ENCODE measurements at places on chromosomes 4 and X. TPM values are rescaled to one million over a fixed set of nuclear protein-coding genes. Genes with fewer than 3 reads are reported as not detected.

DNA sequence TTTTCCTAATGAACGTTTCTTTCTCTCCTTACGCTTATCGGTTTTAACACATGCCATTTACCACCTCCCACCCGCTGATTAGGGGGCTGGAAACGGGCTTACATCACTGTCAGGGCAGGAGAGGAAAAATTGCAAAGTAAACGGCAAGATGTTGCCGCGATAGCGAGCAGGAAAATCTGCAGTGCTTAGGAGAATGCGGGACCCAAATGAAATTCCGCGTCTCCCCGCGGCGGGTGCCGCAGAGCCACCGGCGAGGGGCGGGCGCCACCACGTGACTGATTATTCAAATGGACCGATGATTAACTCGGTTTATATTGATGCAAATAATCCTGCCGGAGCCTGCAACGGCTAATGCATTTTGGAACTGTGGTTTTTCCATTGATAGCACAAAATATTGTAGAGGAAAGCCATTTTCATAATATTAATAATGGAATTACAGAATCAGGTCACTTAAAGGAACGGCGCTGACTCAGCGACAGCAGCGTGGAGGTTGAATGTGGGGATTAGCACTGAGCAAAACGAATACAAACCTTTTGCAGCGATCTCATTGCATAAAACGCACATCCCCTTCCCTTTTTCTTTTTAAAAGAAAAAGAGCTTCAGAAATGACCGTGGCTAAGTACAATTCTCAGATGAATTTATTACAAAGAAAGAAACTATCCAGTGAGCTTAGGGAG, 224.2 kb downstream of the STIM2 start:
- DNase-seq: no peak

GRCh38 chr4:138953961-138954371, 61.6 kb upstream of the NOCT start:
- no peak for DNase-seq

GRCh38 chr4:73740353-73740778, at the start of gene CXCL8:
TSS of gene CXCL8 (plus strand) at chr4:73740569. CDS start at chr4:73740659, 90 bp downstream.
- no peak for DNase-seq

DNA sequence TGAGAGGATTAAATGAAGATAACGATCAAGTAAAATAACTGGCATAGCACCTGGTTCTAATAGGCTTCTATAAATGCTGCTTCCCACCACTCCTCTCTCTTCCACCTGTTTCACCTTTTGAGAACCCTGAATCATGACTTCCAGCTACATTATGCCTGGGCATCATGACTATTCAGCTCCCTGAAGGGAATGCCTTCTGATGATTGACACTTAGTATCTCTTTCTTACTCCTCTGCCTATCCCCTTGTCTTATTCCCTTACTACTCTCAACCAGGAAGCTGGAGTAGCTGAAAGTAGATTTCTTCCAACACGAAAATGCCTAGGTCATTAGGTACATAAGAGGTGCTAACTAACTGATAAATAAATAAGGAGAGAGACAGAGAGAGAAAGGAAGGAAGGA, 24.7 kb upstream of the CXCL8 start:
- DNase-seq: no peak

DNA sequence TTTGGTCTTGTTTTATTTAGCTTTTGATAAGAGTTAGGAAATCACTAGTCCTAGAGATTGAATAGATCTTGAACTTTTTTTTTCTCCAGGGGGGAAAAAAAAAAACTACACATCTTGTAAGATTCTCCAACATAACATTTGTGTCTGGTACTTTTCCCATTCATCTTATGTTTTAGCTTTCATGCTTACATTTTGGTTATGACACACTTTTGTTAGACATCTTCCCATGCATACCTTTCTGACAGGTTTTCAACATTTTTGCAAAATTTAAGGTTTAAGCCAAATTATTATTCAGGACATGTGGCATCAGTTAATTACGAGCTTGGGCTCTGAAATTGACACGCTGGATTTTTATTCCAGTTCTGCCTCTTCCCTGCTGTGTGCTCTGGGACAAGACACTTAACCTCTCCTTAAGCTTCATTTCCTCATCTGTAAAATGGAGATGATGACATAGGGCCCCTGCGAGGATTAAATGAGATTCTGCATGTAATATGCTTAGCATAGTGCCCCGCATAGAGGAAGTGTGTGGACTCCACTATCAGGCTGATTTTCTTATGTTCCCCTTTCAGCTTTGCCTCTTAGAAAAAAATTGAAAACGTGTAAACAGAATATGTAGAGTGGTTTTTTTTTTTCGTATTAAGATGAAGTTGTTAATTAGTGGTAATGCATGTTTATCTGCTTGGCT, 5.3 kb downstream of the KIT start:
- no peak for DNase-seq

DNA sequence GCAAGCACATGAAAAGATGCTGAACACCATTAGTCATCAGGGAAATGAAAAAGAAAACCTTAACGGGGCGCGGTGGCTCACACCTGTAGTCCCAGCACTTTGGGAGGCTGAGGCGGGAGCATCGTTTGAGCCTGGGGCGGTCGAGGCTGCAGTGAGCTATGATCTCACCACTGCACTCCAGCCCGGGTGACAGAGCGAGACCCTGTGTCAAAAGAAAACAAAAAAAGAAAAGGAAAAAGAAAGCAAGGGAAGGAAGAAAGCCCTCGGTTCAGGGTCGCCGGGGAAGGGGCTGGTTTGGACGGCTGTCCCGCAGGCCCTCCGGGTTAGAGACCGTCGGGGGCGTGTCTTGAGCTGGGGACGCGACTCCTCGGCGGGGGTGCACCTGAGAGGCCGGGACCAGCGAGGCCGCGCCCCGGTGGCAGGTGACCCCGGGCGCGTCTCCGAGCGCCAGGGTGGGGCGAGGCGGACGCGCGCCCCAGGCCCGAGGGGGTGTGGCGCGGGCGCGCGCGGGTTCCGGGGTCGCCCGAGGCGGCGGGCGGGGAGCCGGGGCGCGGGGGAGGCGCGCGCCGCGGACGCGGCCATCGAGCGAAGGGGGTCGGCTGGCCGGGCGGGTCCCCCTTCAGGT, 478 bp upstream of the PLXNA3 start:
- DNase-seq: peak; percentile 89

GRCh38 chrX:126815806-126816205, 3.7 kb upstream of the PRR32 start:
- no peak for DNase-seq

- no peak for DNase-seq
Observed at GRCh38 chr4:185101354-185101890, 41.6 kb upstream of the SLC25A4 start.

DNA sequence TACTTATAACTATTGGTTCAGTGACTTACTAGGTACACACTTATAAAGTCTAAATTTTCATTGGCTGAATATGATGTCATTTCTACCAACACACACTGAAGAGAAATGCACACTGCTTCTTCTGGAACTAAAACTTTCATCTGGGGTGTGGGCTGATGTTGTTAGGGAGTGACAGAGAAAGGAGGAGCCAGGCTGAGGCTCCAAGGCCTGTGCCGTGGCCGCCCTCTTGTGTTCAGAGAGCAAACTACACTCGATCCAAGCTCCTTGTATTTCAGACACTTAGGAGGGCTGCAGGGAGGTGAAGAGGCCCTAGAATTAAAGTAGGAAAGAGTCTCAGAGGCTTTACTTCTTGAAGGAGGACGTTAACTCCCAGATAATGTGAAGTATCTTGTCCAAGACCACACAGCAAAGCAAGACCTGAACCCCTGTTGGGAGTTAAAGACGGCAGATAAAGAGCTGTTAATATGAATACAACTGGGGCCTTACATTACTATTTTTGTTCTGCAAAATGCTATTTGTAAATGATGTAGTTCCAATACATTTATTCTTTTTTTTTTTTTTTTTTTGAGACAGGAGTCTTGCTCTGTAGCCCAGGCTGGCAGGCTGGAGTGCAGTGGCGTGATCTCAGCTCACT, 137.5 kb downstream of the AFAP1 start:
- peak; percentile 87 for DNase-seq

DNA sequence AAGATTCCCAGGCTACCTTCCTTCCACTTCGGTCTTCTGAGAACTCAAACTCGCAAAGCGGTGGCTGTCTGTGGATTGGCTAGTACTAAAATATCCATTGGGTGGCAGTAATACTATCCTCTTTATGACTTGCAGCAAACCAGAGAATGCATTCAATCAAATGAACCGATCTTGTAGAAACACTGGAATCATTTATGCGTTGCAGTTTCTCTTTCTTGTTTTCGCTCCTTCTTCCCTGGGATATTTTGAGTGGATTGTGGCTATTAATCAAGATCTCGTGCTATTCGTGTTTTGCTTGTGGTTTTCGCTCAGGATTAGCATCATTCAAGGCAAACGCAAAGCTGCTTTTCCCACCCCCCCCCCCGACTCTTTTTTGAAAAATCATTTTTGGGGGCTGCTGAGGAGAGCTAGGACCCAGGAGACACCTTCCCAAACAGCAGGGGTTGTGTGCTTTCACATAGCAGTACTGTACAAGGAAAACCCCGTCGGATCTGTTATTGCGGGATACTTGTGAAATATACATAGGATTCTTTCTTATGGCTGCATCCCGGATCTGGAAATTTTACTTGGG, at the start of gene IL1RAPL1:
Gene IL1RAPL1, plus strand, starts transcription at position 466 of the 571 bp plus-strand sequence.
- DNase-seq: no peak

DNA sequence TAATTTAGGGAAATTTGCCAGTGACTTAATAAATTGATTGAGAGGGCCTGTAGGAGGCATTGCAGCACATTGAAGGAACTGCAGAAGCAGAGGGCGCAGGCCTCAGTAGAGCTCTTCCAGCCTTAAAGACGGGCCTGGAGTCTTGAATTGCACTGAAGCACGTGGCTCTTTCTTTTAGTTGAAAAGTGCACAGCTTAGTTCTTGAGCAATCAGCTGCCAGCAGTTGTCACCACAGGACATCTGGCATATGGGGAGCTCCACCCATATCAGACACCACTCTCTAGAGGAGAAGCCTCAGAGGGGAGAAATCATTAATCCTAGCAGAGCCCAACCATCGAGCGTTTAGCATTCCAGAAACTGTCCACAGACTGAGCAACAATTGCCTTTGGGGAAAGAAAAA, 16.0 kb upstream of the FGF16 start:
- no peak for DNase-seq

DNA sequence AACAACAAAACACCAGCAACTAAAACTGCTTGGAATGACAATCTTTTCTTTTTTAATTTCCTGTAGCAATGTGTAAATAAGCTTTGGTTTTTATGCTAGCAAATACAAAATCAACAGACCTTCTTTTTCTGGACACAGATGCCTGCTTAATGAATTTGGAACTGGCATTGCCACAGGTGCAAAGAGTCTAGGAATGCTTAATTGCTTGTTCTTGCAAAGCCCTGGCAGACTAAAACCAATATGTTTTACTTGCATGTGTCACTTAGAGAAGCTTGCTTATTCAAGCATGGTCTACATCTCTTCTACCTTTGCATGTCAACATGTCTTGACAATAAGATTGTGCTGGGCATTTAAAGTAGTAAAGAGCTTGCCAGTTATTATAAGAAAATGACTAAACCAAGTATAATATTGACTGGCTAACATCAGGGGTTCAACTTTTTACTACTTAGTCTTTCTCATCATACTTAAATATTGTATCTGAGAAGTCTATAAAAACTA, 656.7 kb upstream of the NDST4 start:
- DNase-seq: no peak

DNA sequence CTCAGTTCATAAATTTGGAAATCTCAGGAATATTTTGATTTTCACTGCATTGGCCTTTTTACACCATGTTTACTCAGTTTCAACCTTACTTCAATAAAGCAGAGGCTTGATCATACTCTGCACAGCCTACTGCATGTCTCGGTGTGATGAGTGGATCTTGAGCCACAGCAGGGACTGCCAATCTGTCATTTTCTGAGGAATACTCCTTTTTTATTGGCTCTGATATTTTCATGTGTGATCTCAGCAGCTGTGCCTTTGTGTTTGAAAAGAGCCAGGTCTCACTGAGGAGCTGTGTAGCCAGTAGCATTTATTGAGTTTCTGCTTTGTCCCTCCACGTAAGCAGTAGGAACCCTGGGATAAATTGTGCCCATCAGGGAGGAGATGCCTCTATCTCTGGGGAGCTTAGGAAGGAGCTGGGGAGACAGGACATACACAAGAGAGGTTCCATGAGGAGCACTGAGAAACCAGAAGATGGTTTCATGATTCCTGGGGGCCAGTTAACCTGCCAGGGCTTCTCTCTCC, 18.9 kb upstream of the TRIM2 start:
- DNase-seq: no peak

DNA sequence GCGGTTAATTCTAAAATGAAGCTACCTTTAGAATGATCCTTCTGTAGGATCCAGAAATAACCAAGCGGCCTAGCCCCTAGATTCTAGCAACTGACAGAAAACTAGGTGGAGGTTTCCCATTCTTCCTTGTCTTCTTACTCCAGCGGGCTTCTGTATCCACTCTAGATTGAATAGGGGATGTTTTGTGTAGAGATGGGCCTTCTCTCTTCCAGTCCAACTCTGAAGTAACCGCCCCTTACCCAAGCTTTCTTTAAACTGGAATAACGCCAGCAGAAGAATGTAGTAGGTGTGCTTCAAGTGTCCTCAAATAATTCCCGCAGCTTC, 386 bp upstream of the TMEM184C start:
- DNase-seq: no peak

GRCh38 chrX:119075270-119076025, 2.7 kb downstream of the CT47C1 start:
- no peak for DNase-seq

DNA sequence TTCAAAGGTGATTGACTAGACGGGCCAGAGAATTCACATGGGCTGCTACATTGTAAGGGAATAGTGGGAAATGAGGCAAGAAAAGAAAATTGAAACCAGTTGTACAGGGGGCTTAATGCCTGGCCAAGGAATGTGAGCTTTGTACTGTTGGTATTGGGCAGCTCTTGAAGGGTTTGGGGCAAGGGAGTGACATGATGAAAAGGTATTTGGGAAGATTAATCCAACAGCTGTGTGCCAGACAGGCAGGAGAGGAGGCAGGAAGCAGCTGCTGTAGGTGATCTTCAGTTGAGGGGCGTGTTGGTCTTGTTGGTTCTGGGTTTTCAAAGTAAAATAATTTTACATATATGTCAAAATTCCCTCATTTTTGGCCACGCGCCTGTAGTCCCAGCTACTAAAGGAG, 384.5 kb upstream of the TENM3 start:
- no peak for DNase-seq

DNA sequence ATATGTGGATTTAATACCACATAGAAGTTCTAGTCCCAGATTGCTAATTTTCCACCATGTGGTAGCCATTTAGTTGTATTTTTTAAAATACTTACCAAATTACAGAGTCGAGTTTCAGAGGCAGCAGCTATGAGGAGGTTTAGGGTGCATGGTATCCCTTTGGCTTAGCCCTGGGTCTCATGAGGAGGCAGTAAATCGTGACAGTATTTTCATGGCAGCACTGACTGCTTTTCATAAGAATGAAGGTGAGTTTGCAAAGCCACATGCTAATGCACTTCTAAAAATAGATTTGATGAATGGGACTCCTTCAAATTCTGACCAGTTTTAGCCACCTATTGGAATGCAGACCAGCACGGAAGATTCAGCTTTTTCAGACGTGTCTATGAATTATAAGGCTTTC, 114.0 kb upstream of the FRG1 start:
- no peak for DNase-seq

Gene ZCCHC12
- polyA plus RNA-seq: 0.03 TPM

Gene EPGN
- not detected for polyA plus RNA-seq

Gene PAGE1
- polyA plus RNA-seq: not detected

Gene TMPRSS11F
- not detected for polyA plus RNA-seq

Gene DGKK
- polyA plus RNA-seq: not detected

Gene WNK3
- 0.06 TPM for polyA plus RNA-seq

Gene USP26
- polyA plus RNA-seq: not detected

Data from spleen (tissue), 13 donors.